Naive thymus-derived CD8-positive, alpha-beta T cell (primary cell): ENCODE measurements at places on chromosomes 12 and 14.
A peak's percentile ranks its signal among the peaks of the same experiment; 100 is the strongest.

DNA sequence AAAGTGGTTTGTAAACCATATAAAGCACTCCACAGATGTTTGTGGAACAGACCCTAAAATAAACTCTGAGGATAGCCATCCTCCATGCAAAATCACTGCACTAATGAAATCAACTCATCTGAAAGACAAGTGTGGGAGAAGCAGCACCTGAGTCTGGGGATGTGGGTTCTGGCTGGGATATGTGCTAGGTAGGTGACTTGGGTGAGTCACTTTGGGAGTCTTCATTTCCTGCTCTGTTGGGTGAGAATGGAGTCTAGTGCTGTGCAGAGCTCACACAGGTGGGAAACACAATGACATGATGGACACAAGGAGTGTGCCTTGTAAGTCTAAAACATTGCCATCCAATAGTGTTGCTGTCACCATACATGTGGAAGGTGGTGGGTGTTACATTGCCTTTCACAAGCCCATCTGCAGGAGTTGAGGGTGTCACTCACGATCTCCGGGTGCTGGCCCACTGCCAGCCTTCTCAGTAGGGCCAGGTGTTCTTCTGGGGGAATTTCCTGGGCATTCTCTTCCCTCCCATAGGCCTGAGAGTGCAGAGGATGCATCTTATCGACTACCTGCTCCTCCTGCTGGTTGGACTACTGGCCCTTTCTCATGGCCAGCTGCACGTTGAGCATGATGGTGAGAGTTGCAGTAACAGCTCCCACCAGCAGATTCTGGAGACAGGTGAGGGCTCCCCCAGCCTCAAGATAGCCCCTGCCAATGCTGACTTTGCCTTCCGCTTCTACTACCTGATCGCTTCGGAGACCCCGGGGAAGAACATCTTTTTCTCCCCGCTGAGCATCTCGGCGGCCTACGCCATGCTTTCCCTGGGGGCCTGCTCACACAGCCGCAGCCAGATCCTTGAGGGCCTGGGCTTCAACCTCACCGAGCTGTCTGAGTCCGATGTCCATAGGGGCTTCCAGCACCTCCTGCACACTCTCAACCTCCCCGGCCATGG, 2.0 kb downstream of the SERPINA4 start:
- DNase-seq: no peak
- H3K4me3 ChIP-seq: no peak overlapping the region
- H3K36me3 ChIP-seq: no peaks in the 10 kb centered on the region
- no peak overlapping the region for H3K27ac ChIP-seq
- H3K27me3 ChIP-seq: peaks cover 45% of the 10 kb centered on the region
- peaks cover 2% of the 10 kb centered on the region for H3K4me1 ChIP-seq

GRCh38 chr14:87815121-87815520, 177.9 kb downstream of the GALC start:
- peaks cover 8% of the 10 kb centered on the region for H3K27me3 ChIP-seq
- no peak overlapping the region for H3K27ac ChIP-seq
- H3K4me3 ChIP-seq: no peak overlapping the region
- no peaks in the 10 kb centered on the region for H3K36me3 ChIP-seq
- no peaks in the 10 kb centered on the region for H3K4me1 ChIP-seq
- DNase-seq: no peak

DNA sequence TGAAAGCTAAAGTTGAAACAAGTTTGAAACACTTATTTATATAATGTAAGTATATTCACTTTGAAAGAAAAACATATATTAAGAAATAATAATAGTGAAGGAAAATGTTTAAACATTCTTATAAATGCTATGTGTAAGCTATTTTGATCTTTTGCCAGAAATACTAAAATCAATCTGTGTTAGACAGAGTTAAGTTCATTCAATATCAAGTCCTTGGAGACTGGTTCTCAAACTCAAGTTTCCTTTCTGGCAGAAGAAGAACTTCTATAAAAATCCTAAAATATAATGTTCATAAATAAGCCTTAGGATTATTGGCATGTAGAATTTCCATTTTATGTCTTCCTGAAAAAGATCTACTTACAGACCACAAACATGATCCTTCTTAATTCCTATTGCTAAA, 45.3 kb downstream of the TAOK3 start:
- H3K27ac ChIP-seq: no peak overlapping the region
- DNase-seq: no peak
- no peak overlapping the region for H3K4me3 ChIP-seq
- peaks cover 22% of the 10 kb centered on the region for H3K36me3 ChIP-seq

- no peak for DNase-seq
- no peak overlapping the region for H3K4me3 ChIP-seq
- H3K27me3 ChIP-seq: no peaks in the 10 kb centered on the region
- peaks cover 5% of the 10 kb centered on the region for H3K36me3 ChIP-seq
- H3K4me1 ChIP-seq: peaks cover 2% of the 10 kb centered on the region
These were observed 26.4 kb upstream of the SOS2 start for GRCh38 chr14:50257732-50258131.

DNA sequence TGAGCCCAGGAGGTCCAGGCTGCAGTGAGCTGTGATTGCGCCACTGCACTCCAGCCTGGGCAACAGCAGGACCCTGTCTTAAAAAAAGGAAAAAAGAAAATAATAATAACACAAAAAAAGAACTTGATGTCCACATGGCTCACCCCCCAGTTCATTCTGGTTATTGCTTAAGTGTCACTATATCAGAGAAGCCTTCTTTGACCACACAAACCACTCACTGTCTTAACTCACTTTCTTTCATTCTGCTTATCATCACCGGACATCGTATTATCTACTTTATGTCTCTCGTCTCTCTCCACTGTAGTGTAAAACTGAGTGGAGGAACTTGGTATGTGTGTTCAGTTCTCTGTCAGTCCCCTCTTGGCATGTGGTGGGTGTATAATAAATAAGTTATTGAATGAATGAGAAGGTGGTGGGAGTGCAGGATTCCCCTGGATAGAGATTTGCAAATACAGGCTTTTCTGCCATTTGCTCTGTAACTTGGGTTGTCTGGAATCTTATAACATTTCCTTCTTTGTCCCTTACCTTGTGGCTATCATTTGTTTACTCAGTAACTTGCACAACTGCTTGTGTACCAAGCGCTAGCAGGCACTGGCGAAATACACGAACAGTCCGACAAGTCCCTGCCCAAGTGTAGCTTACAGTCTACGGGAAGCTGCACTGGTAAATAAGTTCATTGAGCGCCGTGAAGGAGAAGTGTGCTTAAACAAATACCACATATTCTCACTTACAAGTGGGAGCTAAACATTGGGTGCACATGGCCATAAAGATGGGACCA, 86.6 kb upstream of the TRAF3 start:
- peaks cover 31% of the 10 kb centered on the region for H3K4me1 ChIP-seq
- H3K36me3 ChIP-seq: no peaks in the 10 kb centered on the region
- no peak overlapping the region for H3K4me3 ChIP-seq
- peak overlapping the region; percentile 6 for H3K27ac ChIP-seq
- DNase-seq: no peak

DNA sequence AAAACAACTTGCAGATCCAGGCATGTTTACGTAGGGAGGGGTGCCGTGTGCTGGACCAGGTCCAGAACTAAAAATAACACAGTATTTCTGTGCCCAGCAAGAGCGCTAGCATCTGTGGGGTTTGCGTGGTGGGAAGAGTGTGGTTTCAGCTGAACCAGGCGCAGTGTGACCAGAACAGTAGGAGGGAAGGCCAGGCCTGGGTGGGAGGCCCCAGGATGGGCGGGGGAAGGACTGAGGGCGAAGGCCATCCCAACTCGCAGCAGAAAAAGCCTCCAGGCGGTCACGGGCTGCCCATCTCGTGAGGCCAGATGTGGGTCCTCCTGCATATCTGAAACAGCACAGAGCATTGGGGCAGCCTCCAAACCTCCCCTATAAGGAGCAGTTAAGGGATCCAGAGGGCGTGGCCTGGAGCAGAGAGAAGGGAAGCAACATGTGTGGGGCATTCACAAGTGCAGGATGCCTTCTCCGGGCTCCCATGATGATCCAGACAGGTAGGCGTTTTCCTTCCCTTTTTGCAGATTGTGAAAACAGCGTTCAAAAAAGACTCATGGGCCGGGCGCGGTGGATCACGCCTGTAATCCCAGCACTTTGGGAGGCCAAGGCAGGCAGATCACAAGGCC, 17.8 kb upstream of the CD9 start:
- no peak overlapping the region for H3K27ac ChIP-seq
- DNase-seq: no peak
- no peaks in the 10 kb centered on the region for H3K27me3 ChIP-seq
- no peak overlapping the region for H3K4me3 ChIP-seq

GRCh38 chr12:109589691-109590245, 16.2 kb downstream of the MVK start:
- H3K27me3 ChIP-seq: no peaks in the 10 kb centered on the region
- no peak overlapping the region for H3K27ac ChIP-seq
- H3K4me1 ChIP-seq: no peaks in the 10 kb centered on the region
- no peak overlapping the region for H3K4me3 ChIP-seq
- DNase-seq: no peak

GRCh38 chr14:63542231-63542999, 762 bp downstream of the PPP2R5E start:
- peak overlapping the region; percentile 92 for H3K27ac ChIP-seq
- H3K36me3 ChIP-seq: peaks cover 26% of the 10 kb centered on the region
- no peaks in the 10 kb centered on the region for H3K27me3 ChIP-seq

DNA sequence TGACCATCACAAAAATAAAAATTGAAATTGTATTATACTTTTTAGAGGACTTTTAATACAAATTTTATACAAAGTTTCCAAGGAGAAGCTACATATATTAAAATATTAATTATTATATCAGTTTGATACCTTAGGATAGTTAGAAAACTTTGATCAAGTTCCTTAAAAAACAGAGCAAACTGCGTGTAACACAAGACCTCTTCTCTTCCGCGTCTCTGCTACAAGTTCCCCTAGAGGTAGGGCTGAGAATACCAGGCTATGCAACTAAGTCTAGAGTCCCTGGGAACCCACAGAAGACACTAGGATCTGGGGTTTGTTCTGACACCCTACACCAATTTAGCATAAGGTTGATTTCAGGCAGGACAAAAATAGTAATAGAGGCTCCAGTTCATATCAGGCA, 319.0 kb downstream of the FOXG1 start:
- H3K27ac ChIP-seq: no peak overlapping the region
- DNase-seq: no peak
- no peaks in the 10 kb centered on the region for H3K4me1 ChIP-seq
- H3K4me3 ChIP-seq: no peak overlapping the region

GRCh38 chr14:28608443-28608842, 158.1 kb upstream of the FOXG1 start:
- H3K36me3 ChIP-seq: no peaks in the 10 kb centered on the region
- H3K27me3 ChIP-seq: no peaks in the 10 kb centered on the region
- no peak for DNase-seq
- no peaks in the 10 kb centered on the region for H3K4me1 ChIP-seq

DNA sequence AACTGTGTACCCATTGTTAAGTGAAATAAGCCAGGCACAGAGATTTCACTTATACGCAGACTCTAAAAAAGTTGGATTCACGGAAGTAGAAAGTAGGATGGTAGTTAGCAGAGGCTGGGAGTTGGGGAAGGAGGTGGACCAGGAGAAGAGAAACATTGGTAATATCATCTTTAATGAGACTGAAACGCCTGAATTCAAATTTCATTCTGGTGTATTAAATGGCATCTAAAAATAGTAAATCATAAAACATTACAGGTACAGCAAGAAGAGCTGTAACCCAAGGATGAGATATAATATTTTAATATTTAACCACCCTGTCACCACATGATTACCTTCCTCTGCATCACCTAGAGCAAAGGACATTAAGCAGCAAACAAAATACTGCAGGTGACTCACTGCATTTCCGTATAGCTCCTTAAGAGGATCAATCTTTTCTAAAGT, 99.4 kb downstream of the EPS8 start:
- no peaks in the 10 kb centered on the region for H3K4me1 ChIP-seq
- no peak for DNase-seq
- no peak overlapping the region for H3K27ac ChIP-seq
- H3K4me3 ChIP-seq: no peak overlapping the region
- peaks cover 4% of the 10 kb centered on the region for H3K27me3 ChIP-seq
- H3K36me3 ChIP-seq: no peaks in the 10 kb centered on the region

GRCh38 chr14:30960216-30960615, 65.2 kb upstream of the AP4S1 start:
- peak overlapping the region; percentile 7 for H3K27ac ChIP-seq
- H3K27me3 ChIP-seq: no peaks in the 10 kb centered on the region
- no peak for DNase-seq
- peaks cover 32% of the 10 kb centered on the region for H3K4me1 ChIP-seq

DNA sequence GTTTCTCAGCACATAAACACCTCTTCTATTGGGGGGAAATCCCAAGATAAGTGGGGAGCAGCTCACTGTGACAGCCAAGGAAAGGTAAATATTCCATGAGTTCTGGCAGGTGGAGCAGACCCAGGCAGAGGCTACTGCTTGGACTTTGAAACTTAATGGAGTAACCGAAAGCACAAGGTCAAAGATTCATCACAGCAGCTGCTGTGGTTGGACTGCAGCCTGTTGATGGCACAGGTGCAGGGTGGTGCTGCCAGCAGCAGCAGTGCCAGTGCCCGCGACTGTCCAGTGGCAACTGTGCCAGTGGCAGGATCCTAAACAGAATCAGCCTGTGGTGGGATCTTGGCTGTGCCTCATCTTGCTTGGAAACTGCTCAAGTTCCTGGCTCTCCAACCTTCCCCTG, 81.4 kb upstream of the ARID2 start:
- no peak overlapping the region for H3K4me3 ChIP-seq
- H3K27me3 ChIP-seq: peaks cover 7% of the 10 kb centered on the region
- no peaks in the 10 kb centered on the region for H3K36me3 ChIP-seq
- DNase-seq: no peak
- peaks cover 10% of the 10 kb centered on the region for H3K4me1 ChIP-seq
- H3K27ac ChIP-seq: no peak overlapping the region

GRCh38 chr12:27096420-27096819, 14.0 kb upstream of the C12orf71 start:
- no peak overlapping the region for H3K27ac ChIP-seq
- H3K4me3 ChIP-seq: no peak overlapping the region
- no peaks in the 10 kb centered on the region for H3K27me3 ChIP-seq
- DNase-seq: no peak

DNA sequence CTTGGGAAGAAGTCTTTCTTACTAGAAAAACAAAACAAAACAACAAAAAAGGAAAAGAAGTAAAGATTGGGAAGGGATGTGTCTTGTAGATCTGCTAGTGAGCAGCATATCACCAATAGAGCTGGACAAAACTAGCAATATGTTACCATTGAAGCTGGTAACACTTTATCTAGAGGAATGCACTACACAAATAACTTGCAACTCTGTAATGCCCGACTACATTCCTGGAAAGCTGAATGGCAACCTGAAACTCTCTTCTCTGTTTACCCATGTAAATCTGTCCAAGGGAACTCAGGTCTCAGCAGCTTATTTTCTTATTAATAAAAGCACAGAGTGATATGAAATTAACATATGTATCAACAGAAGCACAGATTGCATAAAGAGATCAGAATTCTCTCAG, 624.4 kb downstream of the KCNH5 start:
- DNase-seq: no peak
- H3K4me1 ChIP-seq: no peaks in the 10 kb centered on the region
- H3K36me3 ChIP-seq: no peaks in the 10 kb centered on the region
- H3K27ac ChIP-seq: no peak overlapping the region
- H3K27me3 ChIP-seq: no peaks in the 10 kb centered on the region

GRCh38 chr14:77474479-77475177, 16.7 kb downstream of the AHSA1 start:
- peaks cover 3% of the 10 kb centered on the region for H3K36me3 ChIP-seq
- DNase-seq: no peak
- H3K27ac ChIP-seq: no peak overlapping the region
- no peaks in the 10 kb centered on the region for H3K4me1 ChIP-seq
